ENCODE measurements at places on chromosomes 5 and 9.

DNA sequence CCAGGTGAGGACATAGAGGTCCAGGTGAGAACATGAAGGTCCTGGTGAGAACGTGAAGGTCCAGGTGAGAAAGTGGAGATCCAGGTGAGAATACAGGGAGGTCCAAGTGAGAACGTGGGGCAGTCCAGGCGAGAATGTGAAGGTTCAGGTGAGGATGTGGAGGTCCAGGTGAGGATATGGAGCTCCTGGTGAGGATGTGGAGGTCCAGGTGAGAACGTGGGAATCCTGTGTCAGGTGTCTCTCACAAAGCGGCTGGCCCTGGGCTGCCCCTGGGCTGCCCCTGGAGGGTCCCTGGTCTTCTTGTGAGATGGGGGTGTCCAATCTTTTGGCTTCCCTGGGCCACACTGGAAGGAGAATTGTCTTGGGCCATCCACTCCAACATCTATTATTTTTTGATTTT is 133.4 kb downstream of the MRPL36 start:
- DNase-seq = no peak

- no peak for DNase-seq
Observed at GRCh38 chr5:170313344-170313743, 15.8 kb upstream of the LCP2 start.

DNA sequence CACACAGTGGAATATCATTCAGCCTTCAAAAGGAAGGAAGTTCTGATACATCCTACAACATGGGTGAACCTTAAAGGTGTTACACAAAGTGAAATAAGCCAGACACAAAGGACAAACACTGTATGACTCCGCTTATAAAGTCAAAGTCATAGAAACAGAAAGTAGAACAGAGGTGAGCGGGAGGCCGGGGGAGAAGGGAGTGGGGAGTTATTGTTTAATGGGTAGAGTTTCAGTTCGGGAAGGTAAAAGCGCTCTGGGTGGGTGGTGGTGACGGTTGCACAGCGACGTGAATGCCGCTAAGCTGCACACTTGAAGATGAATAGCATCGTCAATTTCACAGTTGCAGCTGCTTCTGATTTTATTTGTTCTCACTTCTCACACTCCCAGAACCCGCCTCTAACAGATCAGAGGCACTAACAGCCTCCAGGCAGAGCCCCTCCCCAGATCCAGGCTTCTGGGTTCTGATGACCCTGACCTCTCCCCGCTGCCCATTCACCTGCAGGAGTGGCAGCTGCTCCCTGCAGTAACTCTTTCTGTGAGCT is 34.1 kb downstream of the BNIP1 start:
- no peak for DNase-seq

DNA sequence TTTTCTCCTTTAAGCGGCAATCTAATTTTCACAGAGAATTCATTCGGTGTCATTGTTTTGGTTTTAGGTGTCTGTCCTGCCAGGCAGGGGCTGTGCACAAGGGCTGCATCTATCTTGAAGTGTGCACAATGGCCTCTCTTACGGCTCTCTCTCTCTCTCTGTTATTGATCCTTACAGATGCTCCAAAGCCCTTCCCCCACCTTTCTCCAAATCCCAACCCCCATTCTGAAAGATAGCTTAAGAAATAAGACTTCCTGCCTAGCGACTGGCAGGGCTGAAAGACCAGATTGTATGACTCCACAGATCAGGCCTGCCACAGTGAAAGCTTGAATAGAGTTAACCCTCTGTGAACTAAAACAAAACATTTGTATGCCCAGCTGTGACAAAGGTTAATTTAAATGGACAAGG is 86.5 kb upstream of the NR5A1 start:
- DNase-seq = no peak

- DNase-seq = no peak
Observed at GRCh38 chr5:430214-430925, 12.6 kb upstream of the EXOC3 start.

- no peak for DNase-seq
Observed at GRCh38 chr5:100889165-100889743, 13.8 kb downstream of the ST8SIA4 start.

DNA sequence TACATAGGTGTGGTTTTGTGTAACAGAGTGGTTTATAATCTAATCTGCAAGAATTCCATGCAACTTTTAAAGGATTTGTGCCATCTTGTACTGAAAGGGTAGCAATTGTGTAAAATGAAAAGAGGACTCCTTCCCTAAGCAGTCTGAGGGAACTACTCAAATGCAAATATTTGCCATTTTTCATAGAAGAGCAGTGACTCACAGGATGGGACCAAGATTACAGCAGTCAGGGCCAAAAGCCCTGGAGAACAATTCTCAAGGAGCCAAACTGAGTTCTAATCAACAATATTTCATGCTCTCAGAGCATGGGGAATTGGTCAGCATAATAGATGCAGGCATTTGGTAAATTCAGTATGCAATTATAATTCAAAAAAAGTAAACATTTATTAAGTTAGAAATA is 495.8 kb downstream of the CHSY3 start:
- no peak for DNase-seq

DNA sequence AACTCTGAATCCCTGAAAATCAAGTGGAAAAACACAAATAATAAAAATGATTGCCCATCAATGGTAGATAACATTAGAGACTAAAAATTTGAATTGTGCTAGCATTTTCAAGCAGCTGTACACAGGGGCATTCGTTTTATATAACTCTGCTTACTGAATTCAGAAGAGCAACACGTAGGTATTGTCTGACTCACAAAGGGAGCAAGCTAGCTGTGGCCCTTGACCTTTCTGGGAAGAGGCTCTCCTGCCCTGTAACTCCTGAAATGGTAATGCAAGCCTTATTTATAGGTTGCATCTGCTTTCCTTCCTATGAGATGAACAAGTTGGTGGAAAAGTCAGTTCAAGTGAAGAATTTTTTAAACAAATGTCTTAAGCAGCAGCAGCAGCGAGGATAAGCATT is 218.7 kb upstream of the EFNA5 start:
- DNase-seq = no peak

GRCh38 chr9:90988318-90988717 is 186.7 kb downstream of the SYK start:
- no peak for DNase-seq

GRCh38 chr9:124513376-124513994 is 6.3 kb upstream of the NR5A1 start:
- no peak for DNase-seq
